ENCODE measurements at places on chromosomes 6 and 20.

DNA sequence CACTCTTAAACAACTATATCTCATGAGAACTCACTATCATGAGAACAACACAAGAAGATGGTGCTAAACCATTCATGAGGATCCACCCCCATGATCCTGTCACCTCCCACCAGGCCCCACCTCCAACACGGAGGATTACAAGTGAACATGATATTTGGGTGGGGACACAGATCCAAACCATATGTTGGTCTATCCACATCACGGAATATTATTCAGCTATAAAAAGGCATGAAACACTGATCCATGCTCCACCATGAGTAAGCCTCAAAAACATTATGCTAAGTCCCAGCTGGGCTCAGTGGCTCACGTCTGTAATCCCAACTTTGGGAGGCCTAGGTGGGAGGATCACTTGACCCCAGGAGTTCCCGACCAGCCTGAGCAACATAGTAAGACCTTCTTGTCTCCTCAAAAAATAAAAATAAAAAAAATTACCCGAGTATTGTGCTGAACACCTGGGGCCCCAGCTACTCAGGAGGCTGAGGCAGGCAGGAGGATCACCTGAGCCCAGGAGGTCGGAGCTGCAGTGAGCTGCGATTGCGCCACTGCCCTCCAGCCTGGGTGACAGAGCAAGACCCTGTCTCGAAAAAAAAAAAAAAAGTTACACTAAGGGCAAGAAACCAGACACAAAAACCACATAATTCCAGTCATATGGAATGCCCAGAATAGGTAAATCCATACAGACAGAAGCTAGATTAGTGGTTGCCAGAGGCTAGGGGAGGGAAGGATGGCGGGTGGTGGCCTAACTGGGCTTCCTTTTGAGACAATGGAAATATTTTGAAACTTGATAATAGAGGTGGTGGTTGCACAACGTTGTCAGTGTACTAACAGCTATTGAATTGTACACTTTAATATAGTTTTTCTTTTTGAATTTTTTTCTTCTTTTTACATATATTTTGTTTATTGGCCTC, 43.1 kb downstream of the ZNF217 start:
- no peak for DNase-seq

- no peak for DNase-seq
Measured at GRCh38 chr6:15344831-15345230, 99.0 kb downstream of the JARID2 start.

DNA sequence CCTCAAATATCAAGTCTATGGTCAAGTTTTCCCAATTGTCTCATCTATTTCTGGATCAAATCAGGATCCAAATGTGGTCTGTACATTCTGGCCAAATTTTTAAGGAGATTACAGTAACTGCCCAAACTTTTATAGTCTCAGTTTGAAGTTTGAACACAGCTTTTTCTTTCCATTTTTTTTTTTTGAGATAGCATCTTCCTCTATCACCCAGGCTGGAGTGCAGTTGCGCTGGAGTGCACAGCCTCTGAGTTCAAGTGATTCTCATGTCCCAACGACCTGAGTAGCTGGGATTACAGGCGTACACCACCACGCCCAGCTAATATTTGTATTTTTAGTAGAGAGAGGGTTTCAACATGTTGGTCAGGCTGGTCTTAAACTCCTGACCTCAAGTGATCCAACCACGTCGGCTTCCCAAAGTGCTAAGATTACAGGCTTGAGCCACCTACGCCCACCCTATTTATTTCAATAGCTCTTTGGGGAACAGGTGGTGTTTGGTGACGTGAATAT, 84.9 kb upstream of the CARMIL1 start:
- no peak for DNase-seq

- DNase-seq: no peak
Measured at GRCh38 chr6:2771079-2771478, 5.9 kb downstream of the WRNIP1 start.

DNA sequence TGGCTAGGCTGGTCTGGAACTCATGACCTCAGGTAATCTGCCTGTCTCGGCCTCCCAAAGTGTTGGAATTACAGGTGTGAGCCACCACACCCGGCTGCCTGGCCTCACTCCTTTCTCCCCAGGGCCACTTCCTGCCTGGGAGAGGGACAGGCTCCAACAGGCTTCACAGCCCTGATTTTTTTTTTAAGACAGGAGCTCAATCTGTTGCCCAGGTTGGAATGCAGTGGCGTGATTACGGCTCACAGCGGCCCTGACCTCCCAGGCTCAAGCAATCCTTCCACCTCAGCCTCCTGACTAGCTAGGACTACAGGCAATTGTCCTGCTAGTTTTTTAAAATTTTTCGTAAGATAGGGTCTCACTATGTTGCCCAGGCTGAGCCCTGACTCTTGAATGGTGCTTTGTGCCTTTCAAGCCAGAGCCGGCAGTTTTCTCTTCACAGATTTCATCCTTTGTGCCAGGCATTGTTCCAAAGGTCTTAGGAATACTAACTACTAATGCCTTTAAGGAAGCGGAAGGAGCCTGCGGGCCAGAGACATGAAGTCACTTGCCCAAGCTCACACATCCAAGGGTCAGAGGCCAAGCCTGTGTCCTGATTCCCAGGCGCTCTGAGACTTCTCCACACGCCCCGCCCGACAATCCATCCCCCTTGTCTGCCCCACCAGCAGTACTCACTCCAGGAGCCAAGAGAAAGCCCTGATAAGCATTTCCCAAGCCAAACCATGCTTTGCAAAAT, 19.2 kb downstream of the CAPN11 start:
- no peak for DNase-seq

DNA sequence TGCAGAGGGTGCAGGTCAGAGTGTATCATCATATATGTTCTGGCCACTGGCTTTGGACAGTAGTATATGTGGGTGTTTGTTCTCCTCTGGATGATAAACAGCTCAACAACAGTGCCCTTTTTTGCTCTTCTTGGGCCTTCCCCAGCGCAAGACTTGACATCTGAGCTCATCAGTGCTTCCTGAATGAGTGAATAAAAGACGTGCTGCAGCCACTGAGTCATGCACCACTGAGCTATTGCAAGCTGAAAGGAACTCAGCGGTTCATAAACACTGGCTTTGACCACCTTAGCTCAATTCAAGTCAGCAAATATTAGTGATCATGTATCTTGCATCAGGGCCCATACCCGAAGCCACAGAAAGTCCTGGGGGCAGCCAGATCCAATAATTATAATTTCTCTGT, 105.3 kb upstream of the KCNG1 start:
- no peak for DNase-seq

GRCh38 chr6:23446469-23446967, 679.5 kb upstream of the NRSN1 start:
- no peak for DNase-seq

DNA sequence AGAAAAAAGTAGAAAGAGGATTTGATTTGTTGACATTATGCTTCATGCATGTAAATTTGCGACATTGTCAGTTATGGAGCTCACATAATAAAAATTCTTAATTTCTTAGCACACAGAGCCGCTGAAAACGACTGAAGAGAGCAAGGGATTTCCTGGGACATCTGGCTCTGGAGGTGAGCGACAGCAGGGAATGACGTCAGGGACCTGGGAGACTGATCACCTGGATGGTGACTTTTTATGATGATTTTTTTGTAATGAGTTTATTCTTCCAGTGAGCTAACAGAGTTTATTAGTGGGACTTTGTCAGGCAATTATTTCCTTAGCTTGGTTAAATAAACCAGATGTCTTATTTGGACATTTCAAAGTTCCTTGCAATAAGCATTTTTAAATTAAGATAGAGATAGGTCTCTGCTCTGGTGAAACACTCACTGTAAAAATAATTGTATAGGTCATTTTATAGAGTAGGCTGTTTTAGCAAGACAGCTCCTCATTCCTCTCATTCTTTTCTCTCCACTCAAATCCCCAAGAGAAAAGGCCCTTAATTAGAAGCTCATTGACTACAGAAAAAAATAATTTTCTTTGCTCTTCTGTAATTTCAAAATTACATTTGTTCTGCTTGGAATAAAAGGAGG, 19.4 kb downstream of the TMEM200A start:
- DNase-seq: no peak

GRCh38 chr6:135722679-135723078, 128.8 kb upstream of the PDE7B start:
- no peak for DNase-seq

DNA sequence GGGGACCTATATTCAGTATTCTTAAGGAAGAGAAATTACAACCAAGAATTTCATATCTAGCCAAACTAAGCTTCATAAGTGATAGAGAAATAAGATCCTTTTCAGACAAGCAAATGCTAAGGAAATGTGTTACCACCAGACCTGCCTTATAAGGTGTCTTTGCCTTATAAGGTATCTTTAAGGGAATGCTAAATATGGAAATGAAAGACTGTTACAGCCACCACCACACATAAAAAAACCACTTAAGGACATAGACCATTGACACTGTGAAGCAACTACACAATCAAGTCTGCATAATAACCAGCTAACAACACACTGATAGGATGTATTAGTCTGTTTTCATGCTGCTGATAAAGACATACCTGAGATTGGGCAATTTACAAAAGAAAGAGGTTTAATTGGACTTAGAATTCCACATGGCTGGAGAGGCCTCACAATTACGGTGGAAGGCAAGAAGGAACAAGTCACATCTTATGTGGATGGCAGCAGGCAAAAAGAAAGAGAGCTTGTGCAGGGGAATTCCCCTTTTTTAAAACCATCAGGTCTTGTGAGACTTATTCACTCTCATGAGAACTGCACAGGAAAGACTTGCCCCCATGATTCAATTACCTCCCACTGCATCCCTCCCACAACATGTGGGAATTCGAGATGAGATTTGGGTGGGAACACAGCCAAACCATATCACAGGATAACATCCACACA, 119.2 kb upstream of the LAMA2 start:
- no peak for DNase-seq

DNA sequence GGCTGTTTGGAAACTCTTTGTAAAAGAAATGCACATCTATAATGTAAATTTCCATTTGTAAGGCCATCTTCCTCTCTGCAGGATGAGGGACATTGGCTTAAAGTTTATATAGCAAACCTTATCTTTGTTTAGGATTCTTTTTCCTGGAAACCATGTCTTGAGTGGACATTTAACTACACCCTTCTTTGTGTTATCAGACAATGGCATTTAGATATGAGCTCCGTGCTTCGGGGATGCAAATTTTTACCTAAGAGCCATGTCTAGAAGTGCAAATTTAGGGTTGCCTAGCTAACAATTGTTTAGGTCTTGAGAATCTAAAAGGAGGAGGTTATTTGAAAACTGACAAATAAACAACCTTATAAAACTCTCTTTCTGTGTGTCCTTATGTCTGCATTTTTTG, 623.8 kb downstream of the MMUT start:
- no peak for DNase-seq

GRCh38 chr6:77457720-77458349, 5.5 kb downstream of the HTR1B start:
- peak; percentile 30 for DNase-seq

GRCh38 chr6:31821301-31822035, 6.1 kb upstream of the HSPA1B start:
- DNase-seq: peak; percentile 51

DNA sequence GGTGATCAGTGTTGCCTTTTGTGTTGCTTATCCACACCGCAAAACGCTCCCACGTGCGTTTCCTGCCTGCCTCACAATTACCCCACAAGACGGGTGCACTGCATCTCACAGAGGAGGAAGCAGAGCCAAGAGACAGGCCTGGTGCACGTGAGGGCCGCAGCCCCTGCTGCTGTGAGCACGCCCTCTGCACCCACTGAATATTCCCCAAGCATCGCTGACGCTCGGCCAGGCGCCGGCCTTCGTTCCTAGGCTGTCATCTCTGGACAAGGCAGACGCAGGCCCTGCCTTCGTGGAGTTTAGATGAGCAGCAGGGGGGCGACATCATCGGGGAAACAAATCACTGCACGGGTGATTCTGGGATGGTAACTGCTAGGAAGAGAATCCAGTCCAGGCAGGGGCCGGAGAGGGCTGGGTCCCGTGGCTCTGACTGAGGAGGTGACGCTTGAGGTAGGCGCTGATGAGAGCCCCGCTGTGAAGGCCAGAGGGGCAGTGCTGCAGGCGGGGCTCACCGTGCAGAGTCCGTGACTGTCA, 162.4 kb upstream of the QKI start:
- no peak for DNase-seq

DNA sequence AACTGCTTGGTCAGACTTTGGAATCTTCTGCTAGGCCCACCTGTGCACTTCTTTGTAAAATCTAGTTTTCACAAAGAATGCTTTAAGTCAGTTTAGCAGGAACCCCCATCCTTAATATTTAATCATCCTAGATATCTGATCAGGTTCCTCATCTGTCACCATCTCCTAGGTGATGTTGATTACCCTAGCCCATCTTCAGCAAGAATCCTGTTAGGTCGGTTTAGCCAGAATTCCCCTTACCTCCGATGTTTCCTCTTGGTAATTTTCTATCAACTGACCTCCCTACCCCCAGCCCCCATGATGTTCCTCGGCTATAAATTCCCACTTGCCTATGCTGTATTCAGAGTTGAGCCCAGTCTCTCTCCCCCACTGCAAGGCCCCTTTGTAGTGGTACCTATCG, 2.7 kb upstream of the ZNF341 start:
- DNase-seq: no peak

DNA sequence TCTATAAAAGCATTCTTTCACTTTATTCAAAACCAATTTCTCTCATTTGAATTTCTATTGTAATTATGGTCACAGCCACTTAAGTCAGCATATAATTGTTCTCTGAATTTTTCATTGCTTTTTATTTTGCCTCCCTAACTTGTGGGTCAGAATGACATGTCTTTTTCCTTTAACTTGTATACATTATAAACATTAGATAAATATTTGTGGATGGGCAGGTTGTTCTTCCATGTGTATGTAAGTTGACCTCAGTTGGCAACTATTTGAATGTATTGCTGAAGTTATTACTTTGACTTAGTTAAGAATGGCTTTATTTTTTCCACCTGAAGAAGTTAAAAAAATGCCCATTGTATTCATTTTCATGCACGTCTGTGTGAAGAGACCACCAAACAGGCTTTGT, 83.0 kb upstream of the MAP3K7 start:
- no peak for DNase-seq

- DNase-seq: no peak
Measured at GRCh38 chr6:46052479-46052878, 36.8 kb upstream of the CLIC5 start.

DNA sequence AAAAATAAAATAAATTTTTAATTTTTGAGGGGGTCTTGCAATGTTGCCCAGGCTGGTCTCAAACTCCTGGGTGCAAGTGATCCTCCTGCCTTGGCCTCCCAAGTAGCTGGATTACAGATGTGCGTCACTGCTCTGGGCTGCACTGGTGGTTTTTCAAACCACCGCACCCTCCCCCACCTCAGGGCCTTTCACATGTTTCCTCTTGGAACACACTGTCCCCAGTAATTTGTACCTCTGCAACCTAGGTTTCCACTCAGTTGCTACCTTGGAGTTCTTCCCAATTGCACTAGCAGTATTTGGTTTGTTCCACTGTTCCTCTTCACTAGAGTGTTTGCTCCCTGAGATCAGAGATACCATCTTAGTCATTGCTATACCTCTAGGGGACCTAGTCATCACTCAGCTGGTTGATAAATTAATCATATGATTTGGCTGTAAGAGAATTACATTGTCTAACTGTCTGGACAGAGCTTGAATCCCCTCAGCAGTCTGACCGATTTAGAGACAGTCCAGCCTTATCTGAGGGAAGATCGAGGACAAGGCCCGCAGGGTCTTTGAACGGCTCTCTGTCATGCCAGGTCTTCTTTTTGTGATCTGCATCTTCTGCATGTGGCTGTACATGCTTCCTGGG, 32.0 kb downstream of the CEP43 start:
- DNase-seq: no peak

GRCh38 chr6:94713446-94713845, 863.9 kb upstream of the MANEA start:
- no peak for DNase-seq
